Activated CD4-positive, alpha-beta T cell treated with anti-CD3 and anti-CD28 coated beads, Interleukin-2, amount 50 U/mL, for 1 hour (primary cell): ENCODE measurements at places on chromosomes 1 and 21.

DNA sequence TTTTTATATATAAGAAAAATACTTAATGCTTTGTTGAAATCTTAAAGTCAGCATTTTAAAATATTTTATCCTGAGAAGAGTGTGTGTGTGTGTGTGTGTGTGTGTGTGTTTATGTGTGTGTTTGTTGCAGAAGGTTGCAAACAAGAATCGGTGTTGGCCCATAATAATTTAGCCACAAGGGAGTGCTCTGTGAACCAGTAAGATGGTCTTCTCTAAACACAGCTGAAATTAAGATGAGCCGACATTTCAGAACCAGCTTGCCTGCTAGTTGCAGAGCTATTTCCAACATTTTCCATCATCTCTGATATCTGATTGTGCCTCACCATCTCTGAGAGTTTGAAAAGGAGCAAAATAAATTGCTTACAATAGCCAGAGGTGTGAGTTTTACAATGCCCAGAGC is 158.8 kb upstream of the SGIP1 start:
- DNase-seq, result no peak

DNA sequence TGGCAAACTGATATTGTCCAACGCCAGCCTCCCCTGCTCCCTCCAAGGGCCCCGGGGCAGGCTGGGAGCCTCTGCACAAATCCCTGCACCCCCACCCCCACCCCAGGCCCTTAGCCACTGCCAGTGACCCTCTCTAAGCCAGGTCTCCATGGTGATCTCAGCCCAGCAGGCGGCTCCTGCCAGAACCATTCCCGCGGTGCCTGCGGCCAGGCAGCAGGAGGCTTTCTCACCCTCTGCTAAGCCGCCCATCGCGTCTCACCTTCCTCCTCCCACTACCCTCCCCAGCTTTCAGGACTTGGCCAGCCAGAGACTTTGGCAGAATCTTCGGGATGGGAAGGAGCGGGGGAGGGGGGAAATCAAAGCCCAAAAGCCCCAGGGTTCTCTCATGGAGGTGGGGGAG is 46.8 kb upstream of the WASF2 start:
- DNase-seq, result no peak

DNA sequence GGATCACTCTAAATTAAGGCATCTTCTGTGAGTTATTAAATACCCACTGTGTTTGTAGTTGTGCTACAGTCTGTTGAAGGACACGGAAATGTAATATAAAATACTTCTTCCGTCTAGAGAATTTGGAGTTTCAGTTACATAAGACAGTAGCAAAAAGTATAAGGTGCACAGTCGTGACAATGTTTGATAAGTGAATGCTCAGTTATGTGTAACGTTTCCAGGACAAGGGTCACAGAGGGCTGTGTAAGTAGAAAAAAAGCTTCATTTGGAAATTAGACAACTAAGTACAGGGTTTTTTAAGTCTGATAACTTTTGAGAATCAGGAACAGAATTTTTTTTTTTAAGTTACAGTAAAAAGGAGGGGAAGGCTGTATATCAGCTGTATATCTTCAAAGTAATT is 27.5 kb downstream of the SRSF11 start:
- DNase-seq, result no peak

- DNase-seq, result no peak
Measured at GRCh38 chr1:2356401-2356800, 35.0 kb downstream of the MORN1 start.

GRCh38 chr1:7225711-7226505 is 440.7 kb downstream of the CAMTA1 start:
- DNase-seq, result no peak

- peak; percentile 13 for DNase-seq
Measured at GRCh38 chr1:23168079-23168444, 594 bp downstream of the LUZP1 start.

GRCh38 chr1:2529784-2530512 is at the start of gene HES5:
Gene HES5 (minus strand): TSS chr1:2530263. CDS start chr1:2530164, 99 bp downstream.
- no peak for DNase-seq

- DNase-seq, result no peak
Measured at GRCh38 chr1:76336931-76337371, 262.4 kb downstream of the ST6GALNAC3 start.

DNA sequence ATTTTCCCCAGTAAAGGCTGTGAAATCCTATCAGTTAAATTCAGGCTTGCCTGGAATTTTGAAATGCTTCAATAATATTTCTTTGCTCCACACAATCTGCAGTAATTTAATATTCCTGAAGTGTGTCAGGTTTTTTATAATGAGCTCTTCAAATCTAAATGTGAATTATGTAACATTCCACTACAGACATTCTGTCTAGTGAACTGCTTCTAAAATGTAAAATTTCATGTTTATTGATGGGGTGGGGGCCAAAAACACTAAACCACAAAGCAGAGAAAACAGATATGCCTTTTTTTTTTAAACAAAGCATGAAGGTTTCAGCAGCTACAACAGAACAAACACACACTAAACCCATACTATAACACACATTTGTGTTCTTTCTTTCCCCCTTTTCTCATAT is 129.7 kb downstream of the DAB1 start:
- DNase-seq, result no peak

DNA sequence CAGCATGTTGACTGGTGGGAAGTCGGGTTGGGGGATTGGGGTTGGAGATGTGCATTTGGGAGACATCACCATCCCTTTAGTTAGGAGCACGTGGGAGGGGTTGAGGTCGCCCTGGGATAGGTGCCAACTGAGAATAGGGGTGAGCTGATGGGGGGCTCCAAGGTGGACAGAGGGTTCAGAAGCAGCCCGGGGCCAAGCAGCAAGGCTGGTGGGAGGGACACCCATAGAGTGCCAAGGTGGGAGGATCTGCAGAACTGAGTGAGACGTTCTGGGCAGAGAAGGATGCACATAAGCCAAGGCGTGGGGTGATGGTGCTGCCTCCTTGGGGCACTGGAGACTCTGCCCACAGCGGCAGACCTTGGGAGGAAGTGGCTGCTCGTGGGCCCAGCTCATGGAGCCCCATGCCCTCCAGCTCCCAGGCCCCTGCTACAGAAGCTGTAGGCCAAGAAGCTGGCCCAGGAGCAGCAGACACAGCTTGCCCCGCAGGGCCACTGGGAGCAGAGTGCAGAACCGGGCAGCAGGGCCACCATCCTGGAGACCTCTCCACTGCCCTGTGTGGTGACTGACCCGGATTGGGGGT is 31.4 kb upstream of the PKP1 start:
- no peak for DNase-seq

GRCh38 chr1:215958841-215959240 is 391.7 kb downstream of the KCTD3 start:
- DNase-seq, result no peak

GRCh38 chr21:42298237-42298636 is 17.0 kb downstream of the TFF3 start:
- no peak for DNase-seq

- DNase-seq, result no peak
Measured at GRCh38 chr21:36450511-36450910, 29.4 kb downstream of the CLDN14 start.

DNA sequence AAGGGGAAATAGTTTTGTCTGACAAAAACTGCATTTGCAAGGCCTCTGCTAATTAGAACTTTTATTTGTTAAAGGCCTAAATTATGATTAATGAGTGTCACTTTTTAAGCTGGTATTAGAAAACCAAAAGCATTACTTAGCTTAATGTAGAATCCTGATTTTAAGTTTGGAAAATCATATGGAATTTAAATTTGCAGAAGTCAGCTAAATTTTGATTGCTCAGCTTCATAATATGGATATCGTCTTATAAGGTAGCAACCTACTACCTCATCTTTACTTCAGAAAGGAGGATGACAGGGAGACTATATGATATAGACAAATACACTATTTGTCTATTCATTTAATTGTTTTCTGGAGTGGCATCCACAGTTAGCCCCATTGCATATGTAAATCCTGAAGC is 114.0 kb downstream of the USP25 start:
- DNase-seq, result no peak

GRCh38 chr1:223665592-223666312 is at the start of gene CAPN8:
Gene CAPN8 (minus strand): TSS chr1:223665701. CDS start chr1:223665646, 55 bp downstream.
- no peak for DNase-seq

DNA sequence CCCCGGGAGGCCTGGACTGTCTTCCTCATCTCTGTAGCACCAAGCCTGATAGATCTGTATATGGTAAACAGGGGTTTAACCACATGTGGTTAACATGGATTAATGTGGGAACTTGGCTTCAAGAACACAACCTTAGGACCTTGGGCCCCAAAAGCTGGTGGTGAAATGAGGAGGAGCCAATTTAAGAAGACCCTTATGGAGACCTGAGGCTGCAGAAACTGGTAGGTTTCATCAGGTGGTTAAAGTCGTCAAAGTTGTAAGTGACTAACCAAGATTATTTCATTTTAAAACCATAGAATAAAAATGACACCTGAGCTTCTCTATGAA is 14.0 kb downstream of the THEMIS2 start:
- no peak for DNase-seq

GRCh38 chr1:83017701-83018100 is 981.2 kb downstream of the TTLL7 start:
- DNase-seq, result no peak

DNA sequence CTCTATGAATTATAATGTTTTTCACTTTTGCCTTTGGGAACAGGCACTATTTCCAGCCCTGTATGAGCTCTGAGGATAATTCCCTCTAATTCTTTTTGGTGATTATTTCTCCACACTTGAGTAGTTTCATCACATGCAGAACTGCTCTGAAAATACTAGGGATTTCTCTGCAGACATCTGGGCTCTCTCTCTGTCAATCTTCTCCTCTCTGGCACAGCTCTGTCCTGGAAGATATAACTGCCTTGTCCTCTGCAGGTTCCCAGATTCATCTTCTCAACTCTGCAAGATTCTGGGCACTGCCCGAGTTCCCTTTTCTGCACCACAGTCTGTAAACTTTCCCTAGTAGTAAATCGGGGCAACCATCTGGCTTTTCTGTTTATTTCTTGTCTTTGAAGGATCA is 131.3 kb upstream of the FMN2 start:
- DNase-seq, result no peak

DNA sequence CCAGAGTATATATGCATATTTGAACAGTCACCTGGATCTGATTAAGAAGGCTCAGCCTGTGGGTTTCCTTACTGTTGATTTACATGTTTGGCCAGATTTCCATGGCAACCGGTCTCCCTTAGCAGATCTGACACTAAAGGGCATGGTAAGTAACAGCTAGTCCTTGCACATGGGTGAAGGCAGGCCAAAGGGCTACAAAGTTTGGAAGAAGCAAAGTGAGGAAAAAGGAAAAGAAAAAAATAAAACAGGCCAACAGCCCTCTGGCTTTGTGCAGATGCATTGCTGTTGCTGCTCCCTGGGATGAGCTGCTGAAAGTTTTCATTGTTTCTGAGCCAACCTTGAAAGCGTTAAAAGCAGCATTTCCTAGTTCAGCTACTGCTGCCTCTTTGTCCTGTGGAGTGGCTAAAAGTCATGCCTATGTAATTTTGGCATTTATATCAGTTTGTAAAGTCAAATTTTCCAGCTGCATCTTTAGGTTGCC is 176.5 kb upstream of the HOOK1 start:
- DNase-seq, result no peak

- no peak for DNase-seq
Measured at GRCh38 chr1:41513383-41513735, 28.9 kb upstream of the EDN2 start.

GRCh38 chr1:219175212-219175564 is 1.5 kb downstream of the LYPLAL1 start:
- no peak for DNase-seq

DNA sequence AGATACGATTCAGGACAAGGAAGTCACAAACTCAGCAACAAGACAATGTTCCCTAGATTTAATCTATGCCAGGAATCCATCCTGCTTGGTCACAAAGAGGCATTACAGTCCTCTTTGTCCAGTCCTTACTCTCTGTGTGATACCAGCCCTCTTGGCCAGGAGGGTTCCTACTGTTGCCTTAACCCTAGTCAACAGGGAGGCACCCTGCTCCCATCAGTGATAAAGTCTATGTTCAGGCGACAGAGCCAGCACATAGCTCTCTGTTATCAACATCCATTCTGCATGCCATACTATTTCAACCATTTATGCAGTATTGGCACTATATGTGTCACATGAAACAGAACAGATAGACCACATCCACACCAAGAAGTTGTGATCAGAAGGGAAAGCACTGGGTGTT is 4.4 kb upstream of the NPL start:
- no peak for DNase-seq

DNA sequence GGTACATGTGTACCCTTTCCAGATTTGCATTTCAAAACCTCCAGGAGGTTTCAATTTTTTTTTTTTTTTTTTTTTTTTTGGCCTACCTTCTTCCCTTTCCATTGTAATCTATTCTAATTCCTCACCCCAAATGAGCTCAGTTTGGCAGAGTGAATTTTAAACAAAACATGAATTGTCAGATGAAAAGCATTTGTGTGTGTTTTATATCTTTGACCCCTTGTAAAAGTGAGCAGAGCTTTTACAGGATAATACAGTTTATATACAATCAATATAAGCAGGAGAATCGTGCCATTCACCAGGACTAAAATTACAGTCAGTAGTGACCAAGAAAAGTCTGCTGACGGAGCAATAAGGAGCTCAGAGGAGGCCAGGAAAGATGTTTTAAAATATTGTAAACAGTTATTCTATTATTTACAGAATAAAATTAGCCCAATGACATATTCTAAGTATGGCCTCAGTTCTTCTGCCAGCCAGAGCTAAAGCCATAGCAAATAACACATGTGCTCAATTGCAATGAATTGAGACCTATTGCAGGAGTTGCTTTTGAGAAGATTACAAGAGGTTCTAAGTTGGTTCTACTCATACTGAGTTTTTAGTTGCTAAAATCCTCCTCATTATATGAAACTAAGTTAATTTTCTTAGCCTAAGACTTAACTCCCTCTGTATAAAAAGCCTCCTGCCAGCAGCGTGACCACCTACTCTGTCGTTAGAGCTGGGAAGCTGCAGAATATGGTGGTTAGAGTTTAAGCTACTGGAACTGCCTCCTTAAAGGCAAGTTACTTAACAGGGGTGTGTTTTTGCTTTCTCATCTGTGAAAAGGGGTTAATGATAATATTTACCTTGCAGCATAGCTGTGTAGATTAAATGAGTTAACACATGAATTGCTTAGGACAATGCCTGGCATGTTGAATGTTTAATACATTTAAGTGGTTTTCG is 50.8 kb upstream of the ZNF326 start:
- DNase-seq, result no peak

GRCh38 chr1:14320986-14321385 is 277.5 kb upstream of the KAZN start:
- DNase-seq, result no peak

GRCh38 chr1:32199717-32200072 is 700 bp upstream of the CCDC28B start:
- no peak for DNase-seq

GRCh38 chr1:71717186-71717585 is 565.2 kb downstream of the NEGR1 start:
- no peak for DNase-seq

- DNase-seq, result no peak
Measured at GRCh38 chr1:57473448-57473847, 49.6 kb upstream of the DAB1 start.

GRCh38 chr1:158652721-158653334 is 33.7 kb downstream of the SPTA1 start:
- no peak for DNase-seq
